ENCODE measurements at places on chromosomes 11 and 22. TPM values are rescaled to one million over a fixed set of nuclear protein-coding genes. Genes with fewer than 3 reads are reported as not detected.

APOBEC3G gene
- total RNA-seq: 0.30 TPM

JAML gene
- 0.09 TPM for total RNA-seq

GRCh38 chr11:116610190-116610589 is 162.6 kb downstream of the BUD13 start:
- no peaks in the 10 kb centered on the region for H3K4me1 ChIP-seq
- DNase-seq: no peak
- H3K36me3 ChIP-seq: no peaks in the 10 kb centered on the region
- H3K4me3 ChIP-seq: no peak overlapping the region

DNA sequence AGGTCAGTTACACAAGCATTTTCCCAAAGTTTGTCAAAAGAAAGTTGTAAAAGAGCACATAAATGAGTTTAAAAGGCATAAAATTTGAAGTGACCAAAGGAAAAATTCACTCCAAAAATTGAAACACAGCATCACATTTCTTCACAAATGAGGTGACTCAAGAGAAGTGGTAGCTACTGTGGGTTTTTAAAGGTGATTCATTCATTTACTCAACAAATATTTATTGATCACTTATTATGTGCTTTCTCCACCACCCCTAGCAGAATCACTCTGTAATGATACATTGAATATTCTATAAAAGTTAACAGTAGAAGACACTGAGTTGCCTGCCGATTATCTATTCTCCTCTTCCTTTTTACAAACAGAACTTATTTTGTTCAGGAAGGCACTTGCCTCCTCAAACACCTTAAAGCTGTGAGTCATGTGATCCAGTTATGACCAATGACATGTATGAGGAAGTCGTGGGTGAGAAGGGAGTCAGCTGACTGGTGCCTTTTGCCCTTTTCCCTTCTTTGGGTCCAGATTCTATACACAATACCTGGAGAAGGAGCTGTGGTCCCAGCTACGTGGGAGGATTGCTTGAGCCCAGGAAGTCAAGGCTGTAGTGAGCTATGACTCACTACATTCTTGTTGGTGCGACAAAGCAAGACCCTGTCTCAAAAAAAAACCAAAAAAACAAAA is 67.7 kb upstream of the CLNS1A start:
- no peak overlapping the region for H3K27ac ChIP-seq
- no peak overlapping the region for H3K4me3 ChIP-seq

- no peaks in the 10 kb centered on the region for H3K36me3 ChIP-seq
- no peak for DNase-seq
- H3K27ac ChIP-seq: no peak overlapping the region
- H3K27me3 ChIP-seq: no peaks in the 10 kb centered on the region
- peaks cover 12% of the 10 kb centered on the region for H3K4me1 ChIP-seq
These were observed 17.3 kb downstream of the PACSIN2 start for GRCh38 chr22:42997582-42998090.

GRCh38 chr22:44520465-44521094 is 22.5 kb upstream of the RTL6 start:
- no peak overlapping the region for H3K27ac ChIP-seq
- DNase-seq: no peak
- no peaks in the 10 kb centered on the region for H3K27me3 ChIP-seq
- no peaks in the 10 kb centered on the region for H3K4me1 ChIP-seq

DNA sequence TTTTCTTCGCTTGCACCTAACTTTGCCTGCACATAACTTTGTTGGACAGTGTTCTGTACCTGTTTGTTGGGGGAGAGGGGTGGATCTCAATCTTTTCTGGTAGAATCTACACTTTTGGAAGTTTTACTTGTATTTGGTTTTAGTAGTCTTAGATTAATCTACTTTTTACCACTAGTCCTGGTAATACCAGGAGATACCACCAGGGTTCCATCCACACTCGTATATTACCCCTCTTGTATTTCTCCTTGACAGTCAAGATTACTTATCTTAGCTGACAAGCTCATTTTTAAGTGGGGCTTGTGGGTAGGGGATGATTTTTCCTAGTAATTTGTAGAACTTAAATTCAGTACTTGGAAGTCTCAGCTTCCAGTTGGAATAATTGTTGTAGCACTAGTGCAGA is 37.3 kb upstream of the TECTA start:
- H3K4me1 ChIP-seq: no peaks in the 10 kb centered on the region
- no peaks in the 10 kb centered on the region for H3K27me3 ChIP-seq
- peaks cover 14% of the 10 kb centered on the region for H3K36me3 ChIP-seq

DNA sequence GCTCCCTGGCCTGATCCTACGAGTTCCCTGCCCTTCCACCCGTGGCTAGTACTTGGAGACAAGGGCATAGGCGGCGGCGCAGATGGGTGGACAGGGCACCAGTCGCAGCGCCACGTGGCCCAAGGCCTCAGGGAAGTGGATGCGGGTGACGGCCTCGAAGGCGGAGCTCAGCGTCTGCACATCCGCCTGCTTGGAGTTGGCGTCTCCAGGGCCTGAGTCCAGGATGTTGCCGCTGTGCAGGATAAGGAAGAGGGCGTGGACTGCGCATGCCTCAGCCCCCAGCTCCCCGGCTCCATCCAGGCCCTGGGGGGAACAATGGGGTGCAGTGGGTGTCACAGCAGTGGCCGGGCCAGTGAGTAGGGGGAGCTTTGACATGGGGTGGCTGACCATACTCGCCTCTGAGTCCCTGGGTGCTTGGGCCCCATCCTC is 6.6 kb downstream of the PITPNM1 start:
- no peak overlapping the region for H3K27ac ChIP-seq
- peaks cover 3% of the 10 kb centered on the region for H3K4me1 ChIP-seq
- H3K4me3 ChIP-seq: no peak overlapping the region
- H3K36me3 ChIP-seq: no peaks in the 10 kb centered on the region
- DNase-seq: no peak
- peaks cover 8% of the 10 kb centered on the region for H3K27me3 ChIP-seq
